ENCODE measurements at places on chromosomes 6 and 20.

GRCh38 chr6:2626401-2626800 is 124.3 kb downstream of the MYLK4 start:
- no peak overlapping the region for H3K27ac ChIP-seq
- DNase-seq = no peak
- H3K4me1 ChIP-seq = peaks cover 16% of the 10 kb centered on the region
- H3K4me3 ChIP-seq = no peak overlapping the region

DNA sequence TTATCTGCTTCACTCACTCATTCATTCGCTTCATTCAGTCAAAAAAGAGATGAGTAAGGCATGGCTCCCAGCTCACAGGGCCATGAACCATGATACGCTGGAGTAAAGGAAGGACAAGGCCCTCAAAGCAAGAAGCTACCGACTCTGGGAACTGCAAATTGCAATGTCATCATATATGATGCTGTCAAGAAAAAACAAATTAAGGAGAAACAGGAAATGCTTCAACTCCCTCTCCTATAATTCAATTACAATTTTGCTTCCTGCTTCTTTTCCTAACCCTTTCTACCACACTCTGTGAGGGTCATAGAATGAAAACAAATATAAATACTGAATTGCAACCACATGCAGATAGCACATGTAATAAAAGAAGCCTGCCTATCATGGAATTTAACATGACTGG is 725.7 kb upstream of the FLRT3 start:
- no peaks in the 10 kb centered on the region for H3K4me1 ChIP-seq
- H3K27ac ChIP-seq = no peak overlapping the region
- H3K4me3 ChIP-seq = no peak overlapping the region
- H3K36me3 ChIP-seq = no peaks in the 10 kb centered on the region
- DNase-seq = no peak

DNA sequence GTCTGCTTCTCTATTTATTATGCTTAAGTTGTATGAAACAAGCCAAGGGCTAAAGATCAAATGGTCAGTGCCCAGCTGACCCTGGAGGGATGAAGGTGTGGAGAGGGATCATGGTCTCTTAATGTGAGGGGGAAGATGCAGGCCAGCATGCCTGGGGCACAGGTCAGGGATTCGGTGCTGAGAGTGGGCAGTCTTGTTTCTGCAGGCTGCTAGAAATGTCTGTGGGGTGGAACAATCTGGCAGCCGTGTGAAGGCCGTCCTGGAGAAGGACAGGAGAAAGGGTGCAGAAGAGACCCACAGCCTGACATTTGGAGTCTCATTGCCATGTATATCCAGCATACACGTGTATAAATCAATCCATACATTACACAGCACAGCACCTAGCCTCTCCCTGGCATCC is 258.3 kb upstream of the MOCS1 start:
- no peaks in the 10 kb centered on the region for H3K27me3 ChIP-seq
- no peak overlapping the region for H3K27ac ChIP-seq
- no peak overlapping the region for H3K4me3 ChIP-seq
- no peaks in the 10 kb centered on the region for H3K4me1 ChIP-seq

- H3K27ac ChIP-seq = peak overlapping the region; percentile 93
- H3K4me3 ChIP-seq = no peak overlapping the region
- no peaks in the 10 kb centered on the region for H3K27me3 ChIP-seq
- DNase-seq = no peak
Observed at GRCh38 chr6:21883595-21884328, 290.2 kb downstream of the SOX4 start.

GRCh38 chr6:26553264-26553634 is 15.1 kb downstream of the HMGN4 start:
- no peak for DNase-seq
- H3K27ac ChIP-seq = peak overlapping the region; percentile 31
- H3K36me3 ChIP-seq = no peaks in the 10 kb centered on the region

- no peak overlapping the region for H3K27ac ChIP-seq
- no peak for DNase-seq
- no peaks in the 10 kb centered on the region for H3K4me1 ChIP-seq
- no peaks in the 10 kb centered on the region for H3K36me3 ChIP-seq
Observed at GRCh38 chr6:41801380-41801779, 13.9 kb downstream of the TOMM6 start.

DNA sequence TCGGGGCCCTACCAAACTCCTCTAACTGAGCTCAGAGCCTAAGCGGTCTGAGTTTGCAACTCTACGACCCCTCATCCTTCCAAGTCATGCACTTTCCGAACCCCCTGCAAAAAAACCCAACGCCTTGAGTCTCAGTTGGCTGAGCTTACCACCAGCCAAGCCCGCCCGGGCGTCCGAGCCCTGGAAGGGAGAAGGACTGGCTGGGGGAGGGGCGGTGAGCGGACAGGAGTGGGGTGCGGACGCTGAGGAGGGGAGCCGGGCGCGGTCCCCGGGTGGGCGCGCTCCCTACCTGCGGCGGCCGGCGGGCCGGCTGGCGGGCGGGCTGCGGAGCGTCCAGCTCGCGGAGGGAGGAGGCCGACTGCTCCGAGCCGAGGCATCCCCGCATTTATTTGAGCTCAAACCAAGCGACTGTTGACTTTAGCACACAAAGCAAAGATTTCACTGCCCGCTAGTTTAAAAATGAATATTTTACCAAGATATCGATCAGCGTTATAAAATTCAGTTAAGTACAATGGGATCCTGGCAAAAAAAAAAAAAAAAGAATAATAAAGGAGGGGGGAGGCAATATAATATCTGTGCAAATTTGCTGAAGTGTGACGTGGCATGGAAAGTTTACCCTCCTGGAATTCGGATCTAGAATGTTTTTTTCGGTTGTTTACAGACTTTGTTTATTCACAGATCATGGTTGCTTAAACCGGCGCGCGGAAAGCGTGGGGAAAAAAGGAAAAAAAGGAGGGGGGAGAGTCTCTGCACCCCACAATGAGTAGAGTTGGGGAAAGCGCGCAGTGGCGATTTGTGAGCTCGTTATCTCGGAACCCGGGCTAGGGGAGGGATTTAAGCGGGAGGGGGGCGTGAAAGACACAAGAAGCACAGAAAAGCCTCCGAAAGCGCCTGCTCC is 5.9 kb downstream of the FOXA2 start:
- peaks cover 21% of the 10 kb centered on the region for H3K27me3 ChIP-seq
- peaks cover 18% of the 10 kb centered on the region for H3K36me3 ChIP-seq
- no peak overlapping the region for H3K27ac ChIP-seq
- H3K4me1 ChIP-seq = no peaks in the 10 kb centered on the region
- no peak for DNase-seq

- H3K27ac ChIP-seq = no peak overlapping the region
- peak; percentile 68 for DNase-seq
- H3K36me3 ChIP-seq = no peaks in the 10 kb centered on the region
- H3K4me1 ChIP-seq = no peaks in the 10 kb centered on the region
- H3K27me3 ChIP-seq = no peaks in the 10 kb centered on the region
Observed at GRCh38 chr20:48242623-48243022, 457.3 kb upstream of the SULF2 start.

DNA sequence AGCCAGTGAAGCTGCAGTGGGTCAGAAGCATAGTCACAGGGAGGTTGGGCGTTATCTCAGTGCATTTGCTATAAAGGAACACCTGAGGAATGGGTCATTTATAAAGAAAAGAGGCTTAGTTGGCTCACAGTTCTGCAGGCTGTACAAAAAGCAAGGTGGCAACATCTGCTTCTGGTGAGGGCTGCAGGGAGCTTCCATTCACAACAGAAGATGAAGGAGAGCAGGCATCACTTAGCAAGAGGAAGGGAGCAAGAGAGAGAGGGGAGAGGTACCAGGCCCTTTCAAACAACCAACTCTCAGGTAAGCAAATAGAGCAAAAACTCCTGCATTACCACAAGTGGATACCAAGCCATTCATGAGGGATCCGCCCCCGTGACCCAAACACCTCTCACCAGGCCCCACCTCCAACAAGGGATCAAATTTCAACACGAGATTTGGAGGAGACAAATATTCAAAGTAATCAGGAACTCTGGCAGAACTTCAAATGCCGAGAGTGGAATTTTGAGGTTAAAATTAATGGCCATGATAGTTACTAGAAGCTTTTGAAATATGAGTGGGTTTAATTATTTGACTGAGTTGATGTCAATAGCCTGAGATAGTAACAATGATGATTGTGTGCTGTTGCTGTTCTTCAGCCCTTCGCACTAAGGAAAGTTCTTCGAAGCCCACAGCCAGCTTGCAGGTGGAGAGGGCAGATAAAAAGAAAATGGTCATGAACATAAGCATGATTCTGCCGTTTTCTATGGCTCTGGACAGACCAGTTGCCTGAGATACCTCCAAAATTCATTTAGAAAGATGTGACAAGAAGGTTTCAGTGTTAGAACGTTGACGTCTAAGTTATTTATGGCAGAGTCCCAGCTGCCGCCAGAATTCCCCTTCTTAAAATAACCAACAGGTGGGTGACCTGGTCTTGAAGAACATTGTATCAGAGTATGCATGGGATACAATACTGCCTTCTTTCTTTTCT is 55.3 kb upstream of the ADTRP start:
- H3K4me3 ChIP-seq = no peak overlapping the region
- no peaks in the 10 kb centered on the region for H3K4me1 ChIP-seq
- no peak for DNase-seq
- no peaks in the 10 kb centered on the region for H3K36me3 ChIP-seq
- H3K27ac ChIP-seq = no peak overlapping the region

DNA sequence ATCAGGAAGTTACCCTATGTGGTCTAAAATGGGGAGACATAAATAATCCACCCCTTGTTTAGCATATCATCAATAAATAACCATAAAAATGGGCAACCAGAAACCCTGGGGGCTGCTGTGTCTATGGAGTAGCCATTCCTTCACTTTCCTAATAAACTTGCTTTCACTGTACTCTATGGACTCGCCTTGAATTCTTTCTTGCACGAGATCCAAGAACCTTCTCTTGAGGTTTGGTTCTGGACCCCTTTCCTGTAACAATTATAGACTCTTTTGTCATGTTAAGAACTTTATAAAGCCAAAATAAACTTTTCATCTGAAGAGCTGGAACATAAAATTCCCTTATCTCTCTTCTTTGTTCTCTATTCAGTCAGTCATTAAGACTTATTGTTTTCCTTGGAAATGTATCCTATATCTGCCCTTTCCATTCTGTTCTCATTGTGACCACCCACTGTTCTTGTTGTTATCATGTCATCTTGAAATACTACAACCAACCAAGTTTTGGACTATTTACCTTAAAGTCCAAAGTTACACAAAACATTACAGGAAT is 29.3 kb upstream of the ZBTB24 start:
- H3K36me3 ChIP-seq = no peaks in the 10 kb centered on the region
- H3K27ac ChIP-seq = no peak overlapping the region
- no peak for DNase-seq
- H3K4me1 ChIP-seq = no peaks in the 10 kb centered on the region

DNA sequence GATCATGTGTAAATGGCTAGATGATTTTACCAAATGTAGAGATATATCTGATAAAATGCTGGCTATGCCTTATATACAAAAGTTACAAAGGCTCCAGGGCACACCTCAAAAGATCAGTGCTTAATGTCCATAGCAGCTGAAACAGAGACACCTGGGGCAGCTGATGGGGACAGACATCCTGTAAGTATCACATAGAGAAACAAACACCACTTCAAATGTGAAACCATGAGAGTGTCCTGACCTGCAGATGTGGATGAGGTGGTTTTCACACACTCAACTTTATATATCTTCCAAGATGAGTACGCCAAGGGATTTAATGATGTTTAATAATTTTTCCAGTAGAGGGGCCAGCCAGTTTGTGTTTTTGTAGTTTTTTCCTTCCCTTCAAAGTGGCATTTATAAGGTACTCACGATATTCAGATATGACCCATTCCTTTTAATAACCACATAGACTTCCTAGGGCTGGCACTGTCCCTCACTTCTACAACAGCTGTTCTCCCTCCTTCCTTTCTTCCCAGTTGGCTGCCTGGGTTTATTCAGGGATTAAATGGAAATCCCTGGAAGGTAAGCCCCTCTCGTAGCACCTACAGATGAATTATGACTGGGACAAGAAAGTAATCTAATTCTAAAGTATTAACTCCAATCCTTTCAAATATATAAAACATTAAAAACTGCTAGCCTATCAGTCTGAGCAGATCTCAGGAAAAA is 50.3 kb upstream of the MCM9 start:
- DNase-seq = no peak
- H3K36me3 ChIP-seq = no peaks in the 10 kb centered on the region
- no peak overlapping the region for H3K4me3 ChIP-seq
- no peaks in the 10 kb centered on the region for H3K4me1 ChIP-seq

GRCh38 chr6:5061152-5061551 is 24.0 kb upstream of the PPP1R3G start:
- H3K27ac ChIP-seq = no peak overlapping the region
- H3K27me3 ChIP-seq = no peaks in the 10 kb centered on the region
- DNase-seq = no peak
- no peaks in the 10 kb centered on the region for H3K4me1 ChIP-seq
- no peaks in the 10 kb centered on the region for H3K36me3 ChIP-seq

DNA sequence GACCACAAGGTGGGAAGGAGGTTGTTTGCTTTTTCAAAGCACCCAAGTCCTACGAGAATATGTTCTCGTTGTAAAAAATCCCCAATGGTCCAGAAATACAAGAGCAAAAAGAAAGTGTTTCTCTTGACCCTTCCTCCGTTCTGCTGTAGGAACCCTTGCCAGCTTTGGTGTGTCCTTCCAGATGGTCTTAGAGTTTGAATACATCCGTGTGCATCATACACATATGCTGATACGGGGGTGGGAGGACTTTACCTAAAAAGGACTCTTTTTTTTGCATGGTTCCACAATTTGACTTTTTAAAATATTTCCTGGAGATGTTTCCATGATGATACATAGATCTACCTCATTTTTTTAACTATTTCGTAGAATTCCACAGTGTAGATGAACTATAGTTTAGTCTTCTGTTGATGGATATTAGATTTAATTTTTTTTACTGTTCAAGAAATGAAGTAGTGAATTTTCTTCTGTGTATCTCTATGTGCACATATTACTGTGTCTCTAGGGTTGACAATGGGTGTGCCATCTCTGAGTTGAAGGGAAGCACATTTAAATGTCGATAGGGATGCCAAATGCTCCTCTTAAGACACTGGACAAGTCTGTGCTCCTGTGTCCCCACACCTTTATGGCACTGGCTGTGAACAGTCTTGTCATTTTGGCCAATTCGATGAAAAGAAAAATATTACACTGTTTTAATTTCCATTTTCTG is 182.1 kb upstream of the SNX9 start:
- no peaks in the 10 kb centered on the region for H3K4me1 ChIP-seq
- H3K27me3 ChIP-seq = no peaks in the 10 kb centered on the region
- no peak overlapping the region for H3K4me3 ChIP-seq
- H3K27ac ChIP-seq = no peak overlapping the region

GRCh38 chr6:45758787-45759471 is 256.7 kb downstream of the CLIC5 start:
- no peak overlapping the region for H3K27ac ChIP-seq
- no peak for DNase-seq
- no peaks in the 10 kb centered on the region for H3K36me3 ChIP-seq
- no peaks in the 10 kb centered on the region for H3K4me1 ChIP-seq

All from RWPE2 (cell line).